ENCODE measurements at places on chromosomes 1 and 21.

DNA sequence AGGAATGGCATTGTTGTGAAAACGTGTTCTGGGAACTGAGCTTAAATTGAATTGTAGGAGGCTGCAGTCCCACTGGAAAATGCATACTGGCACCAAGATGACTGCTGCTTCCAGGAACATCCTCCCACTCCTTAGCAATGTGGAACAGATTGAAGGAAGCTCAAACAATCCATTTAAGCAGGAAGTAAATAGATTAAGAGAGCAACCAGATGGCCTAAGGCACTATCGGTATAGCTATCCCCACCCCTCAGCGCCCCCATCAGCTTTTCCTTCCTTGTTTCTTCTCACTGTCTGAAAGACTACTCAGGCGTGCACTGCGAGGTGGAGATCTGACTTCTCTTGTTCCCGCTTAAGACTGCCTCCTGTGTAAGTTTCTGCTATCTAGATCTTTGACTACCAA is 4.0 kb upstream of the IFI16 start:
- no peak for DNase-seq

DNA sequence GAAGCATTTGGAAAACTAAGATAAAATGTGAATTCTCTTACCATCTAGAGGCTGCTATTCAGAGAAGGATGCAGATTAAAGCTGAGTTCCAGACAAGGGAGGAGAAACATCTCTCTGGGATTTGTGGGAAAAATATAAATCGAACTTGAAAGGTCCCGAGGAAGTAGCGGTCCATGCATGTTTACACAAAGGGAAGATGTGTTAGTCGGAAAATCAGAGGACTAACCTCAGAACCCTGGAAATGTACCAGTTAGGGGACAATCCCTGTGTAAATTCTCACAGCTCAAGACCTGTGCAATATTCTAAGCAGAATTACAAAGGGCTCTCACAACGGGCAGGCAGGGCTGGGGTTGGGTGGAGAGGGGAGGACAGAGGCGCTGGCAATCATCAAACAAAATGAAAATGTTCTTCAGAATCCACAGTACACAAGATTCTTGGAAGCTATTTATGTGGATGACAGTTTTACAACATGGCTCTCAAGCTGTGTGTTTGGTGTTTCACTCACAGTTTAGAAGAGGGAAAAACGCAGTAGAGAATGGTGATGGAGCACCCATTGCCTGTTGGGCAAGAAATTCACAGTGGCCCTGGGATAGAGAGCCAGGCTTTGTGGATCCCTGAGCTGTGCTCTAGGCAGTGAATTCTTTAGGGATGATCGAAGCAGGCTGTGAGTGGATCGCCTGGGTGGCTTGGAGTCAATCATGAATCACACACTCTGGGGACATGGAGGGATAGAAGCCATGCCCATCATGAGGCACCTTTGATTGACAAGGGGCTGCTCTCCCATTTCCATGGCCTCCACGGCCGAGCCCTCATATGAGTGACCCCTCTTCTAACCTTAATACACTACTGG is 47.6 kb downstream of the KCNJ6 start:
- no peak for DNase-seq

DNA sequence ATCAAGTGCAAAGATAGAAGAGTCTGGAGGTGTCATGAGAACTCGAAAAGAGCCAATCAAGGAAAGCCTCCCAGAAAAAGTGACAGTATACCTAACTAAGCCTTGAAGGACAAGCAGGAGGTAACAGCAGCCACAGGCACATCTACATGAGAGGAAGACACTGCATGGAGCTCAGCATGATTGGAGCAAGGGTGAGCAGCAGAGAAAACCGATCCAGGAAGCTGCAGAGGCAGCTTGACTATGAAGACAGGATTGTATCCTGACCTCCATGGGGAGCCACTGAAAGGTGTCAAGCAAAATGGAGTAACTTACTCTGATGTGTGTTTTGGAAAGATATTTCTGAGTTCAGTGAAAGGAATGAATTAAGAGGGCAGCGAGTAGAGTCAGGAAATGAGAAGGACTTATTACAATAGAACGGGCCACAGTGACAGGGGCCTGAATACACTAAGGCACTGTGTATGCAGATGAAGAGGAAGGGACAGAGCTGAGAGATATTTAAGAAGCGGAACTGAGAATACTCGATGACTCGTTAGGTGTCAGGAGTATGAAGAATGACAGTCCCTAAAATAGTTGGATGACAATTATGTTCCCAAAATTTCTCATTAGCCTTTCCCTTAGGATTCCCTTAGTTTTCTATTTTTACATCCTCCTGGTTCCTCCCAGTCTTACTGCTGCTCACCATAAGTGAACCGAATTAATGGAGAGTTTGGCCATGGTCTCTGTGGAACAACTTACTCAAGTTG is 139.3 kb upstream of the NFIA start:
- no peak for DNase-seq

DNA sequence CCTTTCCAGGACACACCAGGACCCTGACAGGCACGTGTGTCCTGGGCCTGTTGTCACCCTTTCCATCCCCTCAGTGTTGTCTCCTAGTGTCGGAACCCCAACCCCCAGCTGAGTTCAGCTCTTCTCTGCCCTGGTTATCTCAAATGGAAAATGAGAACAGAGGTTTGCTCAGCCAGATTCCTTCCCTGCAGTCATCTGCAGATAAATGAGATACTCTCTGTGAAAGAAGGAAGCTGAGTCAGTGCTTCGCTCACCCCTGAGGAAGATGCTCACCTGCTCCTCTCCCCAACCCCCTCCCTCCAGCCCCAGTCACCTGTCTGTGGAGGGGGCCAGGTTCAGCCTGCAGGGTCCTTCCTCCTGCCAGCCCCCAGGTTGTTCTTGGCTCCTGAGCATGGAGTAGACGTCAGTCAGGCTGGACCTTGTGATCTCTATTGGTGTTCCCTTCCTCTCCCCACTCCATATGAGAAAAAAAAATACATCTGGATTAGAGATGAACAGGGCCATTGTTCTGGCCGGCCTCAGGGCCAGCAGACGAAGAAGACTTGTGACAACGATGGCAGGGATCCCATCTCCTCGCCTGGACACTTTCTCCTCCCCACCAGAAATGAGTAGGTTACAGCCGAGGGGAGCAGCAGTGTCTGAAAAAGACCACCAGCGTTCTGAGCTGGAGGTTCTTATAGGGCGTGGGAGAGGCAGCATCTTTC is 20.9 kb downstream of the PHGDH start:
- DNase-seq: no peak

- DNase-seq: no peak
Observed at GRCh38 chr21:46017695-46018094, 36.1 kb downstream of the COL6A1 start.

GRCh38 chr21:45996311-45997204 is 15.0 kb downstream of the COL6A1 start:
- no peak for DNase-seq

- peak; percentile 10 for DNase-seq
Observed at GRCh38 chr1:12513181-12513580, 104.8 kb downstream of the DHRS3 start.

DNA sequence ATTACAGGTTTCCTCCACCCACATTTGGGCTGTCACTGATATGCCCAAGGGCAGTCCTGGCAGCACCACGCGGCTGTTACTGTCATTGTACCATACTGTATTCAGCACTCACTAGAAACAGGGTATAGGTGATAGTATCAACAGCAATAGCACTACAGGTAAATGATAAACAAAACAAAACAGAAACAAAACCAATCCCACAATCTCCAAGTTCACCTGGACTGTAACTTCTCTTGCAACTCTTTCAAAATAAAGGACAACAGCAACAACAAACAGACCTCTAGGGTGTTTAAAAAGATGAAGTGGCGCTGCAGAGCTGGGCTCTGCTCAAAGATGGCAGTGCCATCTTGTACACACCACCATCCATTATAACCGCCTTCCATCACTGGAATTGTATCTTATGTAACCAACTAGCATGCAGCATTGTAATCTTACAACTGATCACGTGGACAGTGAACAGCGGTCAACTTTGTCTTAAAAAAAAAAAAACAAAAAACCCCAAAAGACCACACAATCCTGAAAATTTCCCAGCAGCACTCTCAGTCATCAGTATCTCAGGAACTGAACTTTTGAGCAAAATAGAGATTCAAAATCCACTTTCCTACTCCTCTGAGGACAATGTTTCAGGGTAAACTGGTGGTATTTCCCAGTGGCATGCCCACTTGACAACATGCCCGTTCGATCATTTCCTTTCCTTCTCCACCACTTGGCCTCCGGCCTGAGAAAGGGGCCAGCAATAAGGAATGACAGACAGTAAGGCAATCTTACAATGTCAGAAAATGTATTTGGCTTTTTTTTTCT is 3.8 kb downstream of the IRF2BP2 start:
- peak; percentile 81 for DNase-seq

DNA sequence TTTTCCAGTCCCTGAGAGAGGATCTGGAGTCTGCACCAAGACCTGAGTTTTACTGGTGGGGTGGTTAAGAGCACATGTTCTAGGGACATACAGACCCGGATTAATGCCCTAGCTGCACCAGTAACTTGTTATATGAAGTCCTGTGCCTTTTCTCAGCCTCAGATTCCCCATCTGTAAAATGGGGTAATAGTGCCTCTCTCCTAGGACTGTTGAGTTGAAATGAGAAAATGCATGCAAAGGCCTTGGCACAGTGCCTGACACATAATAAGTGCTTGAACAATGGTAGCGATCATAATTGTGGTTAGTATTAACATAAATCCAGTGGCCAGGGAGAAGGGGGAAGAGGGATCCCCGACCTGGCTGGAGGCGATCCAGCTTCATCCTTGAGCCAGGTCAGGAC is 12.3 kb downstream of the AHDC1 start:
- DNase-seq: no peak

- DNase-seq: no peak
Observed at GRCh38 chr1:206547104-206547503, 39.8 kb downstream of the RASSF5 start.

DNA sequence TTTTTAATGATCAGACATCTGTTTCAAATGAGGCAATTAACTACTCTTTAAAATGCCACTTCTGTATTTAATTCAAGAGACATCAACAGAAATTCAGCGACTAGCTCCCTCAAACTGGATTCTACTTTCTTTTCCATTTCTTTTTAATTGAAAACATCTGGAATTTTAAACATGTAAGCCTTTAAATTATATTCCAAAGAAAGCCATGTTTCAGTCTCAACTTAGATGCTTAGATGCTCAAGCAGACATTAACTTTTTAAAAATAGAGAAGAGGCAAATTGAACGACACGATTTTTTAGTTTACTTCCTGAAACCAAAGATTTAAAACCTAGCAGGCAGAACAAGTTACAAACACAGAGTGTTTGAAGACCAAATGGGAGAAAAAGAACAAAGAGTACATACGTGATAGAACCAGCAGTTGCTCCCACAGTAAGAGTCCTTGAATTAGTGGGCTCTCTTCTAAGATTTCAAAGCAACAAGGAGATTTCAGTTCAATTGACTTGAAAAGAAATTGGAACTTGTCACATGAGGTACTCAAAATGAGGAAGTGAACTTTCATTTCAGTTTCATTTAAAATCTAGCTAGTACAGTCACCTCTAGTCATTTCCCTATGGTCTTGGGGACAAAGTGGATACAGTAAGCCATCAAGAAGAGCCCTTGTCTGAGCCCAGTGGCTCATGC is at the start of gene CTSS:
TSS of gene CTSS (minus strand) at position 483 of the 681 bp plus-strand sequence. CDS start 1,015 bp downstream, outside the sequence.
- DNase-seq: no peak

GRCh38 chr1:155086128-155086741 is 7.6 kb downstream of the EFNA3 start:
- DNase-seq: peak; percentile 53

DNA sequence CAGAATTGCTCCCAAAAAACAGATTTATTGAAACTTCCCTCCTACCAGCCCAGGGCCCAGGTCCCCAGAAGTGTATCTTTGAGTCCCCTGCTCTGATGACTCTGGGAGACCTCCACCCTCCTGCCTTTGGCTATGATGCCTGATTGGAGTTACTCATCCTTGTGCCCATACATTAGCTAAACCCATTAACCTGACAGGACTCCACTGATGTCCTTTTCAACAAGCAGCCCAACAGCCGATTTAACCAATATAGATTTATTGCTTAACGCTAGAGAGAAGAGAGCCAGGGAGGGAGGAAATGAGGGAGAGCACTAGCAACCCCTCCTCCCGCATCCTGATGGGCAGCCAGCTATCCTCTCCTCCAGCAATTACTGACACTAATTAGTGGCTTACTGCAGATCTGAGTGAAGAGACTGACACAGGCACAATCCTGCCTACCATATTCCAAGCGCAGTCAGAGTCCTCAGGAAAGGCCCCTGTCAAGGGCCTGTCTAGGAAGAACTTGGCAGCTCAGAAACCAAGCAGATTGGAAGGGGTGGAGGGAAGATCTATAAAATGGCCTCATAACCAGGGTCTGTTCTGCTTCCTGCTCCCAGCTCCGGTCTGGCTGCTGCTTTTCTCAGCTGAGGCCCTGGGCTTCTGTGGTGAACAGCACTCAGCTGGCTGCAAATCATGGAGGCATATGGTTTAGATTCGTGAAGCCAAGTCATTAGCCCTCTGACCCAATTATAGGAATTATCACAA is 484.5 kb upstream of the DAB1 start:
- peak; percentile 87 for DNase-seq

DNA sequence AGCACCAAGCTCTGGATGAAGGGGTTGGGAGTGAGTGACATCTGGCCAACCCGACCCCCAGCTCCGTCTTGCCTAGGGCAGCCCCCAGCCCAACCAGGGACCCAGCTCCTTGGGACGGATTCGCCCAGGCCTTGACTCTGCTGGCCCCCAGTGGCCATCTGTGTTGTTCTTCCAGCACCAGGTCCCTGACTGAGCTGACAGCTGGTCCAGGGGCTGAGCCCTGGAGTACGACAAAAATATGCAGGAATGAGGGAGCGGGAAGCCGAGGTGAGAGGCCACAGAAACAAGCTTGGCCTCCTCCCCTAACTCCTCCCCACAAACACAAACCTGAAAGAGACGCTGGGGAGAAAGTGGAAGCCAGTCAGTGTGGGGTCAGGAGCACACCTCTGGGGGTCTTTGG is 55.0 kb upstream of the PAX7 start:
- DNase-seq: no peak
